Activated T-cell treated with anti-CD3 and anti-CD28 coated beads, Interleukin-2, amount 50 U/mL, for 72 hours (primary cell): ENCODE measurements at places on chromosomes 1 and 21. TPM values are rescaled to one million over a fixed set of nuclear protein-coding genes. Genes with fewer than 3 reads are reported as not detected.

- DNase-seq, result no peak
Measured at GRCh38 chr1:65259816-65260215, 49.5 kb upstream of the DNAJC6 start.

DNA sequence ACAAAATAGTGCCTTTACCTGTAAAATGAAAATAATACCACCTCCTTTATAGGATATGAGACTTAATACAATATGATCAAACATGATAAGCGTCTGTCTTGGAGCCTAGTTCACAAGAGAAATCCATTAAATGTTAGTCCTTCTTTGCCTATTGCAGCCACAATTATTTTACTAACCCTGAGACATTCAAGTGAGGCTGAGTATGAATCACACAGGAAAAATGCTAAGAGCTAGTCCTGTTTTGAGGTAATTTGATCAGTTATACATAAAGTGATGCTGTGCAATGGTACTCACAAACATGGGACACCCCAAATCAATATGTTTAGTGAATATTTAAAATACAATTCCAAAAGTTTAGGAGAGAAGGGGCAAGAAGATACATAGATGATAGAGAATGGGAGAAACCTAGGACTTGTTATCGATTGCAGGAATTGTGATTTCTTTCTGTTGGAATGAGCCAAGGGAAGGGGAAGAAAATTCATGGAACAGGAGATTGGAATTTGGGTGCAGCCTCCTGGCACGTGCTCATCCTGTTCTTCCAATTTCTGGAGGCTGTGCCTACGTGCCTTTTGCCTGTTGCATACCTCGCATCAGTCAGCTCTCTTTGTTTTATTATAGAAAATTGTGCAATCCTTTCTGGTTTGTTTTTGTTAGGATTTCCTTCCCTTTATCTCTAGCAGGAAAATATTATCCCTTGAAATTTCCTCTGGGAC, 39.9 kb upstream of the BACH1 start:
- DNase-seq, result no peak

DNA sequence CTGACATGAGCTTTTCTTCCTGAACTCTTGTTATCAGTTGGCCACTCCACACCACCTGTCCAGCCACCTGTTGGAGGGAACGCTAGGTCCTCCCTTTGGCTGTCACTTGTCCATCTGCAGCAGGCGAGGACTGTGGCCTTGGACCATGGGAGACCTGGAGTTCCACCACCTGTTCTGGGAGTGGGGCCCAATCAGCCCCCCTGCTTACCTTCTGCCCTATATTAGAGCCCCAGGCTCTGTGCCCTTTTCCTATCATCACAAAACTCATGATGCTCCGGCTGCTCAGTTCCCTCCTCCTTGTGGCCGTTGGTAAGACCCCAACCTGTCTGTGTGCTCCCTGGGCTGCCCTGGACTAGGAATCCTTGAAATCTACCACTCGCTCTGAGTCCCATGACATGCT, at the start of gene CELA3A:
Gene CELA3A (plus strand): TSS at position 249 of the 400 bp plus-strand sequence. CDS start 18 bp downstream, at position 267.
- DNase-seq, result no peak

DNA sequence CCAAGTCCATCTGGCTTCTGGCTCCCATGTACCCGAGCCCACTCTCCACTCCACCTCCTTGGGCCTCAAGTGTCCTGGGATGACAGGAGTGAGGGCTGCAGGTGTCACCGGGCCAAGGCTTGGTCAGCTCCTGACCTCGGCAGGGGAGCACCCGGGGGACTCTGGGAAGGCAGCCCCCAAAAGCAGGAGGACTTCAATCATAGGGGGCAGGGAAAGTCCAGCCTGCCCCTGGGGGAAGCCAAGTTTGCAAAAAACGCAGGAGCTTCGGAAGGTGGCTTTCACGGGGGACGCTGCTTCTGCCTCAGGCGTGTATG, 56.8 kb downstream of the KCNAB2 start:
- DNase-seq, result no peak

GRCh38 chr1:5720936-5721335, 271.3 kb downstream of the NPHP4 start:
- no peak for DNase-seq

GRCh38 chr1:10777749-10778574, 18.5 kb downstream of the CASZ1 start:
- no peak for DNase-seq

DNA sequence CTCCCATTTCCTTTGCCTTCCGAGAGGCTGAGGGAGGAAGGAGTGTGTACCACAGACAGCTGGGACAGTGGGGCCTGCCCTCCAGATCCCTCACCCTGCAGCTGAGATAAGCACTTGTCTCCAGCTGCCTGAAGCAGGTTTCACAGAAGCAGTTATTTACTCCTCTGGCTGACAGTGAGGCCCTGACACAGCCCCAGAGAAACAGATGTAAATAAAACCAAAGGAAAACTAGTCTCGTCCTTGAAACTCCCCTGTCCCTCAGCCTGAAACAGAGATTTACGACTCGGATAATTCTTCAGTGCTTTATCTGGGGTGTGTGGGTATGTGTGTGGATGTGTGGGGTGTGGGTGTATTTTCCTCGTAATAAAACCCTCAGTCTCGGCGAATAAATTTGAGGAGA, 181.1 kb downstream of the IGSF21 start:
- DNase-seq, result no peak

- no peak for DNase-seq
Measured at GRCh38 chr1:4317207-4317606, 337.2 kb upstream of the AJAP1 start.

GRCh38 chr1:86140281-86140880, 16.2 kb downstream of the COL24A1 start:
- no peak for DNase-seq

- DNase-seq, result no peak
Measured at GRCh38 chr1:9241891-9242290, 7.3 kb downstream of the H6PD start.

GRCh38 chr21:40717028-40717427, 129.9 kb downstream of the DSCAM start:
- no peak for DNase-seq

- no peak for DNase-seq
Measured at GRCh38 chr1:112522621-112523020, 13.9 kb downstream of the WNT2B start.

- DNase-seq, result no peak
Measured at GRCh38 chr1:211382182-211382713, 55.6 kb downstream of the TRAF5 start.

DNA sequence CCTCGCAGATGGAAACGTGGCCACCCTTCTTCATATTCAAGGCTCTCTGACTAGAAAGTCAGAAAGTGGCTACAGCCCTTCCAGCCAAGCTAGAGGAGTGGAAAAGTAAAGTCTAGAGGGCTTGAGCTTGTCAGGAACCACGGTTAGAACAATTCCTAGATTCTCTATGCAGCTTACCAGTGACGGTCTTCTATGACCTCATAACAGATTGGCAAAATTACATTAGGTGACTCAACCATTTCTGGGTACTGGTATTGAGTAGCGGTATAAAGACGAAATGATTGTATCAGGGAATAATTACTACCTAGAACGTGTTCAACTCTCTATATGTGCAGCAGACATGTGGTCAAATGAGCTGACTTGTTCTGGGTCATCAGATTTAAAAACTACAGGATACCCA, 155.0 kb upstream of the RUNX1 start:
- no peak for DNase-seq

DNA sequence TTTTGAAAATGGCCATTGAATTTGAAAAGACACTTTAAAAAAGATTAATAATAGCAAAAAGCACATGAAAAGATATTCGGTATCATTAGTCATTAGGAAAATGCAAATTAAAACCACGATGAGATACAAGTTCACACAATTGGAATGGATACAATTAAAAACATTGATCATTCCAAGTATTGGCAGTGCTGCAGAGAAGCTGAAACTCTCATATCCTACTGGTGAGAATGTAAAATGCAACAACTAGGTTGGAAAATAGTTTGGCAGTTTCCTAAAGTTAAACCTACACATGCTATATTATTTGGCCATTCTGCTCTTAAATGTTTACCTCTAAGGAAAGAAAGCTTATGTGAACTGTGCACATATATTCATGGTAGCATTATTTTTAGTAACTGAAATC, 838.7 kb upstream of the PRMT6 start:
- DNase-seq, result no peak

DNA sequence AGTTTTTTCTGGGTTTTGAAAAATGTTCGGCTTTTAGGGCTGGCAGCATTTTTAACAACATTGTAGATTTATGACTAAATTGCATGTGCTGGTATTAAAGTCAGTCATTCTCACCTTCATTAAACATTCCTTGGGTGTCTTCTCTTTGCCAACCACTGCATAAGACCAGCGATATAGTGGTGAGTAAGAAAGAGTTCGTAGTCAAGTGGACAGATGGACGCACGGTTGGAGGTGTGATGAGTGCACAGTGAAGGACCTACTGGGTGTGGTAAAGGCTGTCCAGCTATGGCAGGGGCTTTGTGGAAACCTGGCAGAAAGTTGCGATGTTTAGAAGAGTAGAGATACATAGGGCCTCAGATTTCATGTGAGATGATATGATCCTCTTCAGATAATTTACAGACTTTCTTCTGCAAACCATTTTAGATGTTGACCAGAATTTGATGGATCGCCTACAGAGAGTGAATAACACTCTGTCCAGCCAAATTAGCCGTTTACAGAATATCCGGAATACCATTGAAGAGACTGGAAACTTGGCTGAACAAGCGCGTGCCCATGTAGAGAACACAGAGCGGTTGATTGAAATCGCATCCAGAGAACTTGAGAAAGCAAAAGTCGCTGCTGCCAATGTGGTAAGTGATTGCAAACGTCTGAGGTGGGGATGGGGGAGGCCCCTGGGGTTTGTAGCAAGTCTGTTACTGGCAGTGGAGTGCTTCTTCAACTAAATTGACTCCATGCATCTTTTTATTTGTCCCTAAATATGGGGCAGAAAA, 56.0 kb upstream of the LAMC2 start:
- no peak for DNase-seq

- no peak for DNase-seq
Measured at GRCh38 chr21:14376854-14377253, 6.1 kb downstream of the HSPA13 start.

SPRR2E gene
- total RNA-seq, result not detected

SPRR2B gene
- not detected for total RNA-seq

TRAF5 gene
- total RNA-seq, result 38.6 TPM

DISC1 gene
- total RNA-seq, result 5.8 TPM

IFNLR1 gene
- total RNA-seq, result 19.2 TPM

TPTE gene
- 0.26 TPM for total RNA-seq

OPTC gene
- total RNA-seq, result not detected

POLR3GL gene
- 32.5 TPM for total RNA-seq

PEF1 gene
- total RNA-seq, result 63.1 TPM

VCAM1 gene
- 0.41 TPM for total RNA-seq

NCF2 gene
- total RNA-seq, result 22.6 TPM

AMY2A gene
- not detected for total RNA-seq

SELL gene
- total RNA-seq, result 211 TPM

KIF17 gene
- not detected for total RNA-seq

GJA9 gene
- total RNA-seq, result not detected

OR2T29 gene
- not detected for total RNA-seq

CHD5 gene
- 0.31 TPM for total RNA-seq
